ENCODE measurements at places on chromosomes 13 and 19. TPM values are rescaled to one million over a fixed set of nuclear protein-coding genes. Genes with fewer than 3 reads are reported as not detected.

Gene ZNF135
- 2.5 TPM for total RNA-seq

Gene FGF21
- total RNA-seq = not detected

Gene HPN
- not detected for total RNA-seq

Gene AMER2
- not detected for total RNA-seq

Gene ZNF816
- total RNA-seq = 3.5 TPM

Gene ATP4B
- not detected for total RNA-seq

Gene WDR62
- 11.5 TPM for total RNA-seq

Gene POU2F2
- under 0.01 TPM for total RNA-seq

Gene TEX29
- not detected for total RNA-seq

Gene FPR2
- not detected for total RNA-seq

Gene FXYD5
- total RNA-seq = 158 TPM

Gene CCDC70
- total RNA-seq = not detected

Gene KIR3DL1
- not detected for total RNA-seq

Gene INSL3
- not detected for total RNA-seq

Gene ZNF616
- 6.1 TPM for total RNA-seq

Gene IL17D
- 0.35 TPM for total RNA-seq

Gene CKM
- not detected for total RNA-seq

Gene CEACAM1
- not detected for total RNA-seq

Gene PSG7
- not detected for total RNA-seq

Gene KLK14
- total RNA-seq = not detected

Gene ZNF181
- total RNA-seq = 11.8 TPM

Gene PLK5
- not detected for total RNA-seq

Gene GPR4
- 0.53 TPM for total RNA-seq

Gene NLRP5
- total RNA-seq = not detected

Gene ZNF254
- 3.4 TPM for total RNA-seq

Gene ZBTB7A
- total RNA-seq = 31.0 TPM

Gene FBN3
- total RNA-seq = not detected

Gene CILP2
- total RNA-seq = 0.89 TPM

Gene ATP4A
- not detected for total RNA-seq

Gene CACNG6
- 1.2 TPM for total RNA-seq

Gene ADAMTSL5
- 12.6 TPM for total RNA-seq

Gene CYP4F8
- total RNA-seq = not detected

Gene IFNL1
- not detected for total RNA-seq

Gene MICOS13
- total RNA-seq = 48.7 TPM

Gene CCL25
- not detected for total RNA-seq

Data from myometrial cell (primary cell).